ENCODE measurements at places on chromosomes 12 and 14. TPM values are rescaled to one million over a fixed set of nuclear protein-coding genes. Genes with fewer than 3 reads are reported as not detected.

CLEC2A gene
- not detected for polyA plus RNA-seq

DLK1 gene
- 1,932 TPM for polyA plus RNA-seq

ATP5MC2 gene
- polyA plus RNA-seq = 713 TPM

ACOT6 gene
- polyA plus RNA-seq = not detected

RNASE4 gene
- polyA plus RNA-seq = 6.5 TPM

Measured in muscle of back (tissue), 13 donors.